Fibroblast of lung (primary cell): ENCODE measurements at places on chromosomes 11 and 22. TPM values are rescaled to one million over a fixed set of nuclear protein-coding genes. Genes with fewer than 3 reads are reported as not detected.

The OR51G1 gene
- not detected in 2 replicates for total RNA-seq

The KDM4E gene
- total RNA-seq: not detected in 2 replicates

The SYCE3 gene
- 0.33 TPM in 1 of 2 replicates, not detected in the other for total RNA-seq

The CDON gene
- total RNA-seq: 10.3 and 10.7 TPM in 2 replicates

The CCDC88B gene
- 2.1 and 3.1 TPM in 2 replicates for total RNA-seq

The PAX6 gene
- not detected in 2 replicates for total RNA-seq

The SYVN1 gene
- total RNA-seq: 13.6 and 15.5 TPM in 2 replicates

The CPSF7 gene
- total RNA-seq: 14.4 and 18.0 TPM in 2 replicates

The RCN1 gene
- total RNA-seq: 253 and 371 TPM in 2 replicates

The OR10D3 gene
- total RNA-seq: not detected in 2 replicates

The OR51I1 gene
- 0.17 and 0.26 TPM in 2 replicates for total RNA-seq

The FOLR1 gene
- total RNA-seq: not detected in 2 replicates

The PATE4 gene
- total RNA-seq: not detected in 2 replicates

The PITPNM1 gene
- total RNA-seq: 7.4 and 10.2 TPM in 2 replicates

The ABTB2 gene
- 2.8 and 5.8 TPM in 2 replicates for total RNA-seq

The ISX gene
- total RNA-seq: not detected in 2 replicates

The TRAF6 gene
- 5.6 and 6.6 TPM in 2 replicates for total RNA-seq

The PANX2 gene
- total RNA-seq: under 0.01 and 0.17 TPM in 2 replicates

The LRRC10B gene
- under 0.01 and 0.17 TPM in 2 replicates for total RNA-seq

The SGSM1 gene
- total RNA-seq: under 0.01 TPM in 1 of 2 replicates, not detected in the other

The TMEM45B gene
- not detected in 2 replicates for total RNA-seq
